A549 treated with ZK216348 at 1 μM for 4 hours (cell line): ENCODE measurements at places on chromosomes 7 and 10. TPM values are rescaled to one million over a fixed set of nuclear protein-coding genes. Genes with fewer than 3 reads are reported as not detected.

The PON3 gene
- 33.5 to 45.3 TPM (median 34.6 TPM) in 5 replicates for total RNA-seq

The PLXDC2 gene
- 0.09 TPM in 1 of 5 replicates, not detected in the others for total RNA-seq

The STEAP4 gene
- total RNA-seq: not detected in 5 replicates

The SH2D4B gene
- total RNA-seq: 0.04 TPM in 1 of 5 replicates, not detected in the others
